HFFc6 (cell line): ENCODE measurements at places on chromosomes 12 and 14.

DNA sequence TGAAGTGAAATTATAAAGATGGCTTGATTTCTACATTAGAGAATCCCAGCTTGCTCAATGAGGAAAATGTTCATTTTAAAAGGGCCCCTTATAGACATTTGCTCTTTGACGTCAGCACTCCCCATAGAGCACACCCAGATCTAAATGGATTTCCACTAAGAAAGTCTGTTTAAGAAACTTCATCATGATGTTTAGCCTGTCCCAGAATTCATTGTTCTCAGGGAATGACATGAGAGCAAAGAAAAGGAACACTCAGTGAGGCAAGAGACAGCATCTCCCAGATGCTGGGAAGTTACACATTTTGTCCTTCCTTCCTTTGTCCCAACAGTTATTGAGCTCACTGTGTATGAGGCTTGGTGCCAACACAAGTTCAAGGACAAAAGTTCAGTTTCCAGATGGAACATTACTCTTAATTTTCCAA is 4.9 kb downstream of the PHLDA1 start:
- DNase-seq, result no peak

DNA sequence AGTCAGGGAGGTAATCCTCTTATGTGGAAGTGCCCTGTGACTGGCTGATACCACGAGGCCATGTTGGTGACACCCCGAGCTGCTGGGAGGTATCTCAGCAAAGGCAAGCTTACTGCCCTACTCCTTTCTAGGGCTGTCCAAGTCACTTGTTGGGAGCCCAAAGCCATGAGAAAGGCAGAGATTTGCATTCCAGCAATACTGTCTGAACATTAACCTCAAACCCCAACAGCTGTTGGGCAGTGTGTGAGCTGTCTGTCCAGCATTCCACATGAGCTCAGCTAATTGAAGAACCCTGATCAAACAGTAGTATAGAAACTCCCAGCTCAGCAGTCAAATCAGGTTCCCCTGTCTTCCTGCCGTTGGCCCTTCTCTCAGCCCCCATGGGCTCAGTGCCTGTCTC is 9.2 kb downstream of the ABHD4 start:
- DNase-seq, result no peak

GRCh38 chr12:22658214-22658613 is 33.2 kb downstream of the ETNK1 start:
- peak; percentile 80 for DNase-seq

GRCh38 chr12:111429828-111430432 is 24.2 kb downstream of the SH2B3 start:
- no peak for DNase-seq

- DNase-seq, result no peak
Measured at GRCh38 chr14:52363041-52363704, 49.1 kb downstream of the PTGER2 start.

GRCh38 chr12:110199339-110200123 is 75.4 kb downstream of the IFT81 start:
- peak; percentile 54 for DNase-seq
